ENCODE measurements at places on chromosomes 3 and 15. TPM values are rescaled to one million over a fixed set of nuclear protein-coding genes. Genes with fewer than 3 reads are reported as not detected.

Gene OIP5
- total RNA-seq: not detected

Gene PEX5L
- not detected for total RNA-seq

Gene HPS3
- 14.5 TPM for total RNA-seq

Gene RPL4
- 3,107 TPM for total RNA-seq

Gene LMCD1
- total RNA-seq: 24.9 TPM
